ENCODE measurements at places on chromosomes 1 and 21.

- no peak for DNase-seq
These were observed 121.5 kb upstream of the SOD1 start for GRCh38 chr21:31537872-31538576.

DNA sequence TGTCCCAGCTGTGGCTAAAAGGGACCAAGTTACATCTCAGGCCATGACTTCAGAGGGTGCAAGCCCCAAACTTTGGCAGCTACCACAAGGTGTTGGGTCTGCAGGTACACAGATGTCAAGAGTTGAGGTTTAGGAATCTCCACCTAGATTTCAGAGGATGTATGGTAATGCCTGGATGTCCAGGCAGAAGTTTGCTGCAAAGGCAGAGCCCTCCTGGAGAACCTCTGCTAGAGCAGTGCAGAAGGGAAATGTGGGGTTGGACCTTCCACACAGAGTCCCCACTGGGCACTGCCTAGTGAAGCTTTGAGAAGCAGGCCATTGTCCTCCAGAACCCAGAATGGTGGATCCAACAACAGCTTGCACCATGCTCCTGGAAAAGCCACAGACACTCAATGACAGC is 10.1 kb upstream of the PHGDH start:
- no peak for DNase-seq

DNA sequence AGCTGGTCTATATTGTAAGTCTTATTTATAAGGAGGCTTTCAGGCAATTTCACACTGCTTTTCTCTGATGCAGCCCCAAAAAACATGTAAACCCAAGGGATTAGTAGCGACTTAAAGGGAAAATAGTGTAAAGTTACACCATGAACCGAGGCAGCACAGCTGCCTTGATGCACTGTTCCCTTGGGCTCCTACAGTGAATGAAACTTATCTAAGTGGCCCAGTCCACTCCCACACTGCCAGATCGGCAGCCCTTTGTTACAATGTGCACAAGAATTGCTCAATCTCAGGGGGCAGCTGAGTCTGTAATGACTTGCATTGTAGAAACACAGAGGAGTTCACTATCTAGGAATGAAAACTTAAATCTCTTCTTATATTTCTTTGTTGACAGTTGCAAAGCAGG is 120.8 kb upstream of the ADGRL2 start:
- no peak for DNase-seq

- no peak for DNase-seq
These were observed 110.8 kb downstream of the KCND3 start for GRCh38 chr1:111878649-111879048.

- no peak for DNase-seq
These were observed 39.6 kb downstream of the MAP10 start for GRCh38 chr1:232844791-232845190.

DNA sequence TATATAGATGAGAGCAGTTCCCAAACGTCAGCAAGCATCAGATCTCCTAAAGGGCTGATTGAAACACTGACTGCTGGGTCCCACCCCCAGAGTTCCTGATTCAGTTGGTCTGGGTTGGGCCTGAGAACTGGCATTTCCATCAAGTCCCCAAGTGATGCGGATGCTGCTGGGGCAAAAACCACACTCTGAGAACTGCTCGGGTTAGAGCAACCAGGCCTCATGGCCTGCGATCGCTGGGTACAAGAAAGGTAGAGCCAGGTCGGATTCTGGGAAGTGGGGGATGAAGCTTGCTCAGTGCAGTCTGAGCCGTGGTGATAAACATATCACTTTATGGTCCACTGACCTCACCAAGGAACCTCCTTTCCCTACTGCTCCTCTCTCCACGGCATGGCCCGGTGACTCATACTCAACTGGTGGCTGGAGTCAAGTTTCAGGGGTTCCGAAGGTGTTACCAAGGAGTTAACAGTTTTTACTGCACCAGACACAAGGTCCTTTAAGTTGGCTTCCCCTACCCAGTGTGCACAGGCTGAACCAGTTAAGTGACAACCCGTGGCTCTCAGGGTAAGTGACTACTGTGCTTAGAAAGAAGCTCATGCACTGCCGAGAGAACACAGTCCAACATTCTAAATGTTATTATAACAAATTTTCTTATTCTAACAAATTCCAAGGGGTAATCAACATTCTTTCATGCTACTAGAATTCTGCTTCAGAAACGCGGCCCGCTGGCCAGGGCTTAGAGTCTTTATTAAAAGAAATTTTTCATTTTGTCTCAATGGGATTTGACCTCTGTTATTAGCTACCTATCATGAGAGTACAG is 153.5 kb downstream of the TGFBR3 start:
- peak; percentile 69 for DNase-seq

- DNase-seq: no peak
These were observed 180.7 kb downstream of the ZBTB18 start for GRCh38 chr1:244231572-244232315.

DNA sequence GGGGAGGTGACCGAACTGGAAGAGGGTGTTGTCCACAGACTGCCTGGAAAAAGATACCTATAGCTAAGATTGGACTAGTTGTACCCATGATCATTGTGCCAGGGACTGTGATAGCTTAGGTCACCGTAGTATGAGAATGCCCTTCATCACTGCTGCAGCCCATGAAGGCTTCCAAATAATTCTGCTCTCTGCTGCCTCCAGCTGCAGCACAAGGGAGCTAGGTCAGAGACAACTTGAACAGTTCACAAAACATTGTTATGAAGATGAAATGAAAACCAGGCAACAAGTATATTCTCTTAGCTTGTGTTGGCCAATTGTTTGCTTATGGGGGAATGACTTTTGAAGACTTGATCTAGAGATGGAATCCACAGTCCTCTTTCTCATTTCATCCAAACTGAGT is 246.7 kb downstream of the MRPL39 start:
- no peak for DNase-seq

GRCh38 chr21:40176724-40177123 is 309.5 kb downstream of the PCP4 start:
- no peak for DNase-seq

- DNase-seq: no peak
These were observed 103.6 kb downstream of the KIF26B start for GRCh38 chr1:245258271-245258920.

- peak; percentile 25 for DNase-seq
These were observed 38.8 kb upstream of the ATP5PO start for GRCh38 chr21:33954395-33954794.

DNA sequence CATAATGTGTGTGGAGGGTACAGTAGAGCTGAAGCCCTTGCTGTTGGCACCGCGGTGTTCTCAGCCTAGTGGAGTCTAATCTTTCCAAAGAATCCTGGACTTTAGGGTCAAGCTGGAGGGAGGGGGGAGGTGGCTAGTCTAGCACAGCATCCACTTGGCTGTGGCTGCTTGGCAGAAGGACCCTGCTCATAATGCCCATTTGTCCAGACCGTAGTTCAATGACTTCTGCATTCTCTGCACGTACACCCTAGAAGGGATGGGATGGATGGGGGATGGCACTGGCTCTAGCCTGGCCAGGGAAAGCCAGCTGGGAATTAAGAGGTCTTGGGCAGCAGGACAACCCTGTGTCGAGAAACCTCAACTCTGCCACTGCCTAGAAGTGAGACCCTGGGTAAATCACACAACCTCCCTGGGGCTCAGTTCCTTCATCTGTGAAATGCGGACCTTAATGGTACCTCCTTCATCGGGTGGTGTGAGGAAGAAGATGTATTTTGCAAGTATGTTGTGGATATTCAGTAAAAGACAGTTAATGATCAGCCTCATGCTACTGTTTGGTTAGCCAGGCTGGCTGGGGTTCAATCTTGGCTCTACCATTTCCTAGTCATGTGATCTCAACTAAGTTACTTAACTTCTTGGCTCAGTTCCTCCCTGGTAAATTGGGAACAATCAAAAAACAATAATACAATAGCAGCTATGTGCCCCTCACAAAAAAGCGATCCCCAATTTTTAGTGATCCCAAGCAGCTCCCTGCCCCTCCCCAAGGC is 27.2 kb upstream of the CLIC4 start:
- no peak for DNase-seq

DNA sequence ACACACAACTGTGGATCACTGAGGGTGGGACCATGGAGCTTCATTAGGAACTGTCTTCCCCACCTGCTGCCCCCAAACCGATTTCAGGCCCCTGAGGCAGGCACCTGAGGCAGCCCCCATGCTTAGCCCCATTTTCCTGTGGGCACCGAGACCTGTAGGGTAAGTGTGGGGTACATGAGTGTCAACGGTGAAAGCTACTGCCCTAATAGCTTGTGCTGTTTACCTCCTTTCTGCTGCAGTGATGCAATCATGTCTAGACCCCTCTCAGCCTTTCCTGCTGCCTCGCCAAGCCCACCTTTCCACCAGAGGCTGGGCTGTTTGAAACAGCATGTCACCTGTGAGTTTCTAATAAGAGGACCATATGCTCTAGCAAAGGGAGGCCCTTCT is 53.0 kb downstream of the NFASC start:
- DNase-seq: no peak

DNA sequence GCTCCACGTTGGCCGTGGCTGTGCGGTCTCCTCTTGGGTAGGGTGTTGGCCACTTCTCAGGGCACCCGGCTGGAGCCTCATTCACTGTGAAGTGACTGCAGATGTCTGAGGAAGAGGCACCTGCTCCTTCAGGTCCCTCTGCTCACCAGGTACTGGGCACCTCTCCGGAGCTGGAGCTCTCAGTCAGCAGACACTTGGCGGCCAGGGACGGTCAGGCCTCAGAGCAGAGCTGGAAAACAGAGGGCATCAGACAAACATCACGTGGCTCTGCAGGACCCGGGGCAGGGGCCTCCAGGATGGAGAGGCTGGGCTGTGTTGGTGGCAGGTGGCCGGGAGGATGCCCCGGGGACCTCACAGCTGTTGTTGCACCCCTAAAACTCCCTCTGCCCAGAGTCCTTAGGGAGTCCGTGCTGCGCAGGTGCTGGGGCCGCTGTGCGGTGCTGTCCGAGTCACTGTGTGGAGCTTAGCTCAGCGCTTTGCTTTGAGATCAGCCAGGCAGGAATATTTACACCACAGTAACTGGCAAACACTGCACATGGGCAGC is 59.7 kb downstream of the SLX9 start:
- DNase-seq: no peak

- DNase-seq: no peak
These were observed 1337.8 kb downstream of the AMY1C start for GRCh38 chr1:105087506-105087905.

DNA sequence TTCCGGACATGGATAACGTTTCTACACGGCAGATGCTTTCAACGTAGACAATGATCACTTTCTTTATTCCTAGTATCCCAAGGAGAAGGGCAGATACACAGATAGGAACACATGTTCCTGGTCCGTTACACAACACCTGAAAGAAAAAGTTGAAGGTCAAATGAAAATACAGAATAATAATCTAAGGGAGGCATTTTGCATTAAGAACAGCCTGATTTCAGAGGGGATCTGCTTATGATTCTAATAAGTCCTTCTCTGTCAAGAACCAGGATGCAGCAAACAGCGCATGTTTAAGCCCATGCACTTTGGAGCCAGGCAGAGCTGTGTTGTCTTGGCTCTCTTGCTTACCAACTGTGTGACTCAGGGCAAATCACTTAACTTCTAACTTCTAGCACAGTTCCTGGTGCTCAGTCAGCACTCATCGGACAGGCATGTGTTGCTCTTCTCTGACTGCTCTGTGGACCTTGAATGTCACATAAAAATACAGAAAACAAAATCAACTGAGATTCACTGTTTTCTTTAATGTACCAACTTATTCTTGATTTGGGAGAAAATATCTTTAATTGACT is 56.3 kb upstream of the CNN3 start:
- no peak for DNase-seq

GRCh38 chr1:28296401-28297261 is 32.2 kb upstream of the MED18 start:
- no peak for DNase-seq

DNA sequence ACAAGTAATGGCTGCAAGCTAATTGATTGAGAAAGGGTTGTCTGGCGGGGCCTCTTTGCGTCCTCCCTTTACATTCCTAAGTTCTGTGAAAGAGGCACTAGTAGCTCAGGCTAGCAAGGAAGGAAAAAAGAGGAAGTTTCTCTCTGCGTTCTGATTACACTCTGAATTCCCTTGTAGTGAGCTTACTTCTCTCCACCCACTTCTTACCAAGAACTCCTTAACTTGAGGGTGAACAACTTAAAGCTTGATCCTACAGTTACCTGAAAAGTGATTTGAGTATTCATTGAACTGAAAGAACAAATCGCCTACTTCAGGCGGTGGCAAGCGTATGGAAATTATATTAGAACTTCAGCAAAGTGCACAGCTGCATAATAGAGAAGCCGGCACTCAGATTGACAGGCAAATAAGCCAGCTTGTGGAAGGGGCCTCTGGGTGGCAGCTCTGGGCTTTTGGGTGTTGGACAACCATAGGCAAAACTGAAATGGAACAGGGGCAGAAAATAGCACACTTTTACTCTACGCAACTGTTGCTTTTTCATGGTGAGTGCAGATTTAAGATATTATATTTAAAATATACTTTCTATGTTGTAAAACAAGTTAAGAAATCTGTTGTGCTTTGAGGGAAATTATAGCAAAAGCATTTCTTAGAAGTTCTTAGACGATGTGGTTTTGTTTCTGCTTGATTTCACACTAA is 464.5 kb downstream of the USP25 start:
- no peak for DNase-seq

DNA sequence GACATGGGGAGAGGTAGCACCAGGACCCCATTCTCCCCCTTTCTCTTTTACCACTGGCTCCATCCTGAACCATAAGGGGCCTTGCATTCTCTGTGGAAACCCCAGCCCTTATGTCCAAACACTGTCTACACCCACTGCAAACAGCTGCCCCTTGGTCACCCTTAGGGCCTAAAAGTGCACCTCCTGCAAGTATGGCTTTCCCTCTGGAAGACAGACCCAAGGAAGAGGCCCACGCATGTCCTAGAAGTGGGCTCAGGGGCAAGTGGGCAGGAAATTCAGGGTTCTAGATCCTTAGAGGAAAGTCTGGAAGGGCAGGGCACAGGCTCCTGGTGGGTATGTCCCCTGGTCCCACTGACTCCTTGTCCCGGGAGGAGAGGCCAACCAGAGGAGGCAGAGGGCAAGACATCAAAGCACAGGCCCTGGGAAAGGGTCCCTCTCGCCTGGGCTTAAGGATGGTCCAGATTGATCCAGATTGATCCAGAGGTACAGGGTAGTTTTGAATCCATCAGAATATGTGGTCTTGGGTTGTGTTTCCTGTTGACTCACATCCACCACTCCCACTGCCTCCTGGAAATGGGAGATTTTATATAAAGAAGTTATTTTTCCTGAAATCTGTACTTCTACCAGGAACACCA is 150.9 kb downstream of the GRIK3 start:
- peak; percentile 25 for DNase-seq

DNA sequence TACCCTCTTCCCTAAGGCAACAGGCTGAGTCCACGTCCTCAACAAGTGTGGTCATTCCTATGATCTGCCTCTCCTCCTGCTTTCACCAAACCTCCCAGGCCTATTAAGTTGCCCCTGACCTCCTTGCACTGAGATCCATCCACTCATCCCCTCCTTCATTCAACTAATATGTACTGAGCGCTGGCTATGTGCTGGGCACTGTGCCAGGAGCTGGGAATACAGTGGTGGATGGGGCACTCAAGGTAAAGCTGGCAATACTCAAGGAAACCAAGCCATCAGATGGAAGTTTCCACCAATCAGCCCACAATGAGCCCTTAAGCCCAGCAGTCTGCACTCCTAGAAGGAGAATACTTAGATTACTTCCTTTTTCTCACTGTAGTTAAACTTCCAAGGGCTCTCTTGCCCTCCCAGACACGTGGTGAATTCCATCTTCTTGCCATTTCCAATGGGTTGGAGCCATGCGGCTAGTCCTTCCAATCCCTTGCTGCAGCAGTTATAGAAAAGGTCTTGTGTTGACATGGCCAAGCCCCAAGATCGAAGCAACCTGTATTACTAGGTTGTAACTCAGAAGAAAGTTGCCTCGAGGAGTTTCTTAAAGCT is 279.9 kb upstream of the RUNX1 start:
- DNase-seq: no peak

Measured in activated CD8-positive, alpha-beta memory T cell treated with anti-CD3 and anti-CD28 coated beads, Interleukin-2, amount 50 U/mL, for 48 hours (primary cell).